ENCODE measurements at places on chromosomes 11 and 22.

- DNase-seq: no peak
- peaks cover 7% of the 10 kb centered on the region for H3K4me1 ChIP-seq
- no peak overlapping the region for H3K4me3 ChIP-seq
- H3K36me3 ChIP-seq: no peaks in the 10 kb centered on the region
- no peak overlapping the region for H3K27ac ChIP-seq
These were observed 66.7 kb upstream of the MYEOV start for GRCh38 chr11:69227271-69227670.

GRCh38 chr11:37264060-37264459, 666.0 kb upstream of the RAG2 start:
- no peak overlapping the region for H3K4me3 ChIP-seq
- H3K27me3 ChIP-seq: no peaks in the 10 kb centered on the region
- no peak for DNase-seq
- H3K27ac ChIP-seq: no peak overlapping the region
- H3K4me1 ChIP-seq: peaks cover 14% of the 10 kb centered on the region

DNA sequence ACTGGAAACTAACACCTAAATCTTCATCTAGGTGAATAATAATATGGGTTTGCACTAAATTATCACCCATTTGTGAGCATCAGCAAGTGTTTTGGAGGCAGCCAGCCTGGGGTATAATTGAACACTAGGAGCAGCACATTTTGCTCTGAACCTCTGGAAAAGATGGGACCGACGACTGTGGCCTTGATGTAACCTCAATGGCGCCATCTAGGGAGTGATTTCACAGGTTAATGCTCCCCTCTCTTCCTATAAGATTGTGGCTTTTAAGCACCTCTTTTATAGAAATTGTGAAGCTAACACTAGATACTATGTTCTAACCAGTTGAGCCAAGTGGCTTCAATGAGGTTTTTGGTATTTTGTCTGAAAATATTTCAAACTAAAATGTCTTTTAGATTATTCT, 203.7 kb downstream of the NELL1 start:
- no peaks in the 10 kb centered on the region for H3K36me3 ChIP-seq
- peak; percentile 19 for DNase-seq
- no peak overlapping the region for H3K4me3 ChIP-seq
- H3K27ac ChIP-seq: no peak overlapping the region
- H3K4me1 ChIP-seq: peaks cover 6% of the 10 kb centered on the region
- H3K27me3 ChIP-seq: peaks cover 30% of the 10 kb centered on the region

DNA sequence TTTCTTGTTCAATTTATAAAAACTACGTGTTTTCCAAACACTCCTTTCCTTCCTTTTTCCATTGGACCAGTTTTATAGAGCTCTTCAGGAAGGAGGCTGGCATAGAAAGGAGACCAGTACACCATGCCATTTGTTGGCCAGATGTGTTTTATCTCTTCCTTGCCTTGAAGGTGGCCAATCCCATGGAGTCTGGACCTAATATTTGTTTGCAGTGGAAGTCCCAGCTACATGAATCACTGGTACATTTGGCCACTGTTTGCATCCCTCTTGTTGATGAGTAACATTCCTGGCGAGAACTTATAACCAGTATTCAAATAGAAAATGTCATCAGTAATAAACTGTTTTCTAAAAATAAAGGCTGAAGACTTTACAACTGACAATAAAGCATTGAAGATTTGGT, 110.2 kb downstream of the ANO3 start:
- H3K4me1 ChIP-seq: no peaks in the 10 kb centered on the region
- DNase-seq: no peak
- no peaks in the 10 kb centered on the region for H3K36me3 ChIP-seq
- no peak overlapping the region for H3K27ac ChIP-seq
- no peaks in the 10 kb centered on the region for H3K27me3 ChIP-seq

DNA sequence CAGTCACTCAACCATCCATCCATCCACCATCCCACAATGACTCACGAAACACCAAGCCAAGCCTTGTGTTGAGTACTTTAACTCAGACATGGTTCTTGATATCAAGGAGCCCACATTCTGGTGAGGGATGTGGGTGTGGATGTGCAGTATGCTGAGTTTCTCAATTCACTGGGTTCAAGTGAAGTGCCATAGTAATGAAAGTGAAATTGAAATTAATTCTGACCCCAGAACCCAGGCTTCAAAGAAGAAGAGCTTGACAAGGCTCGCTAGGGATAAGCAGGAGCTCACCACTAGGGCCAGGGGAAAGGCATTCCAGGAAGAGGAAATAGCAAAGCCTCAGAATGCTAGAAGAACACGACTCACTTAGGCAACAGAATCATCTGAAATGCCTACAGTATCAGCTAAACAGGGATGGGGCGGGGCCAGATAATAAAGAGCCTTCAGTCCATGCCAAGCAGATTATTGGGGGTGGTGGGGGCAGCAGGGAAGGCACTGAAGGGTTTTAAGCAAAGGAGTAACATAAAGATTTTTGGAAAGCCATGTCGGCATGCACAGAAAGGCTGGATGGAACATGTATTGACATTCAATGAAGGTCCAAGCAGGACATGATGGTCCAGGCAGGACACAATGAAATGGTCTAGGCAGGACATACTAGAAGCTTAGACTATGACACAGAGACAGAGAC, 37.2 kb downstream of the RTL6 start:
- peaks cover 10% of the 10 kb centered on the region for H3K27me3 ChIP-seq
- H3K4me1 ChIP-seq: no peaks in the 10 kb centered on the region
- H3K27ac ChIP-seq: no peak overlapping the region
- no peak for DNase-seq

DNA sequence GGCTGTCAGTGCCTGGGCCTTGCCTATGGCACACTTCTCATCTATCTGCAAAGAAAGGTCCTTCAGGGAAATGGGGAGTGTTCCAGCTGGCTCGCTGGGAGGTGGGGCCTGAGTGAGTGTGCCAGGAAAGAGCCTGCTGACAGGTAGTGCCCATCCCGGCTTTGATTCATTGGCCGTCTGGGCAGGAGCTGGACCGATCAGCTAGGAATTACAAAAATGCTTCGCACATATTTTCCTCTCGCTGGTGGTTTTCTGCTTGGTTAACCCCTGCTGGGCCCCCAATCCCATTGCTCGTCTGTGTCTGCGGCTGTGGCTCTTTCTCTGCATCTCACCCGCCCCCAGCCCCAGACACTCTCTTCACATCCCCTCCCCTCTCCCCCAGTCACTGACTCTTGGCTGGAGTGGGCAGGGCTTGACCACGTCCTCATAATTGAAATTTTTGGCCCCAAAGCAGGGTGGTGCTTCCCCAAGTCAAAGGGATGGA, 10.8 kb downstream of the LIF start:
- DNase-seq: no peak
- no peak overlapping the region for H3K4me3 ChIP-seq
- H3K4me1 ChIP-seq: peaks cover 10% of the 10 kb centered on the region
- no peak overlapping the region for H3K27ac ChIP-seq

- no peak overlapping the region for H3K27ac ChIP-seq
- peaks cover 21% of the 10 kb centered on the region for H3K4me1 ChIP-seq
- no peak overlapping the region for H3K4me3 ChIP-seq
These were observed 58.9 kb upstream of the ARHGAP32 start for GRCh38 chr11:129251067-129251466.

DNA sequence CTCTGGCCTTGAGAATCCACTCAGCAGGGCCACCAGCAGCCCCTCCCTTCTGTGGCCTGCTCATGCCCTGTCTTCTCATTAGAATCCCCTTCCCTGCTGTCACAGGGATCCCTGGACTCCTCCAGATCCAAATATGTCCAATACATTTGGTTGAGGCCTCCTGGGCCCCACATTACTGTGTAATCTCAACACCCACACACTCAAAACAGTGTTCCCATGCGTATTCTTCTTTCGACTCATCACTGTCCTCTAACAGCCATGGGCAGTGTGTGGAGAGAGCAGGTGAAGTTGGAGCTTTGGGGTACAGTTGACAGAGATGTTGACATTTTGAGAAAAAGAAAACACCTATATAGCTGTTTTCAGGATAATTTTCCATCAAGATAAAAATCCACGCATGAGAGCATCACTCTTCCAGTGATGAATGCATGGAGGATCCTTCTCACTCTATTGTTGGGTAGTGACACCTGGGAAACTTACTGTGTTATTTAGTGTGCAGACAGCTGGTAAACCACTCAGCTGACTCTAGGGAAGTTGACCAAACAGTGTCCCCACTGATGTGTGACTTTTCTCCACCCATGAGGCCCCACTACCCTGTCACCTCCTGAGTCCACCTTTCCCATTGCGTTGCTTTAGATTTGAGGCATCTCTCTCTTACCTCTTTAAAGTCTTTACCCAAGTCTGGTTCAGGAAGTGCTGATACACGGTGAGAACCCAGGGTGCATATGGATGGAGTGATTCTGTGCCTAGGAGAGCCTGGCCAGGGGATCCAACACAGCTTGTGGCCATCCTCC, 28.7 kb upstream of the VPREB1 start:
- DNase-seq: no peak
- H3K4me1 ChIP-seq: no peaks in the 10 kb centered on the region
- H3K4me3 ChIP-seq: no peak overlapping the region
- no peaks in the 10 kb centered on the region for H3K36me3 ChIP-seq
- H3K27ac ChIP-seq: no peak overlapping the region

- H3K27ac ChIP-seq: no peak overlapping the region
- H3K4me1 ChIP-seq: peaks cover 24% of the 10 kb centered on the region
- no peaks in the 10 kb centered on the region for H3K27me3 ChIP-seq
- no peak overlapping the region for H3K4me3 ChIP-seq
- DNase-seq: no peak
- peaks cover 20% of the 10 kb centered on the region for H3K36me3 ChIP-seq
These were observed 283.5 kb downstream of the SWAP70 start for GRCh38 chr11:9947231-9947864.

DNA sequence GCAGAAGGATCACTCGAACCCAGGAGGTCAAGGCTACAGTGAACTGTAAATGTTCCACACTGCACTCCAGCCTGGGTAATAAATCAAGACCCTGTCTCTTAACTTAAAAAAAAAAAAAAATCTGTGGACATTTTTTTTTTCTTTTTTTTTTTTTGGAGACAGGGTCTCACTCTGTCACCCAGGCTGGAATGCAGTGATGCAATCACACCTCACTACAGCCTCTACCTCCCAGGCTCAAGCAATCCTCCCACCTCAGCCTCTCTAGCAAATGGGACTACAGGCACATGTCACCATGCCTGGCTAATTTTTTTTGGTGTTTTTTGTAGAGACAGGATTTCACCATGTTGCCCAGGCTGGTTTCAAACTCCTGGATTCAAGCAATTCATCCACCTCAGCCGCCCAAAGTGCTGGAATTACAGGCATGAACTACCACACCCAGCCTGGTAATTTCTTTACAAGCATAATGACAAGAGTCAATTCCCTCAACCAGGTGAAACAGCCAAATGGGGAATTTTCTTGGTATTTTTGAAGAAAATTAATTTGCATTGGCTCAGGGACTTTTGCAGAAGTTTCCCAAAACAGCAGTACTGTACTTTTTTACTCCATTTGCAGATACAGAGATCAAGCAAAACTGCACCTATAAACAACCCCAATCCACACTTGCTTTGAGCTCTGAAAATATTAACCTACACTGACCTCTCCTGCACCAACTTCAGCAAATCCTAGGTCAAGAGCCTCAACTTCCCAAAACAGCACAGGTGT, 44.0 kb downstream of the MRTFA start:
- no peak overlapping the region for H3K4me3 ChIP-seq
- H3K27ac ChIP-seq: no peak overlapping the region
- no peaks in the 10 kb centered on the region for H3K27me3 ChIP-seq
- no peaks in the 10 kb centered on the region for H3K36me3 ChIP-seq
- no peak for DNase-seq
- H3K4me1 ChIP-seq: peaks cover 31% of the 10 kb centered on the region

GRCh38 chr11:77136074-77136473, 8.0 kb downstream of the MYO7A start:
- DNase-seq: no peak
- no peak overlapping the region for H3K27ac ChIP-seq
- peaks cover 10% of the 10 kb centered on the region for H3K4me1 ChIP-seq
- H3K36me3 ChIP-seq: no peaks in the 10 kb centered on the region
- no peak overlapping the region for H3K4me3 ChIP-seq

DNA sequence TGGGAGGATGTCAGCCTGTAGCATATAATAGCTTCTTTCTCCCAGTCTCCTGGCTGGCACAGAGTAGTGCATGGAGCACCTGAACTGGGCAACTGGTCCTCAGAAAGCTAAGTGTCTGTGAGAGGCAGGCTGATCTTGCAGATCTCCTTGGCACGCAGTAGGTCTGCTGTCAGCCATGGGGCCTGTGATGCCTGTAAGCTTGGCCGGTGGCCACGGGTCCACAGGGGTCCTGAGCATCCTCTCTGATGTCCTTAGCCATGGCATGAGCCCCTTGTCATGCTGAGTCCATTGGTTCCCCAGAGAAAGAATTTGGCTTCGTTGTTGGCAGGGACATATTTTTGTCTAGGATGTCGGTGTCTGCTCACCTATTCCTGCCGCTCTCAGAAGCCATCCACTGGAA, 25.0 kb downstream of the AMPD3 start:
- peaks cover 2% of the 10 kb centered on the region for H3K4me1 ChIP-seq
- no peak for DNase-seq
- H3K27ac ChIP-seq: no peak overlapping the region
- no peaks in the 10 kb centered on the region for H3K27me3 ChIP-seq
- H3K36me3 ChIP-seq: peaks cover 3% of the 10 kb centered on the region
